ENCODE measurements at places on chromosomes 4 and X. TPM values are rescaled to one million over a fixed set of nuclear protein-coding genes. Genes with fewer than 3 reads are reported as not detected.

HTN1 gene
- total RNA-seq: not detected

DNA sequence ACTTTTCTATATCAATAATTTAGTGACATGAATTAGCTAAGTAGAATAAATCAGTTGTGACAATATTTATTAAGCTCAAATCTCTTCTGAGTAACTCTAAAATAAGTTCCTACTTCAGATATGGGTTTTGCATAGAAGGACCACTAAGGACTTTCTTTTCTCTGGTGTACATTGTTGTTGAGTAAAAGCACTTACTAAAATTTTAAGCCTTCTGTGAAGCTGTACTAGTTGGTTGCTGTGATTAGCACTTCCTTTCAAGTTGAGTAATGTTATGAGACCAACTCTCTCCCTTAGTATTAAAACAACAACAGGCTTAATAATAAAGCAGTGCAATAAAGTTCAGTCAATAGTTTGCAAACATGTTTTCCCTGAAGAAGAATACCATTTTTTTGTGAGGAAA lies 667.4 kb upstream of the NDST4 start:
- no peak for DNase-seq
- H3K4me3 ChIP-seq: no peak overlapping the region
- H3K4me1 ChIP-seq: no peaks in the 10 kb centered on the region
- no peaks in the 10 kb centered on the region for H3K36me3 ChIP-seq

GRCh38 chrX:35025820-35026219 lies 83.2 kb downstream of the FAM47B start:
- no peaks in the 10 kb centered on the region for H3K36me3 ChIP-seq
- H3K4me1 ChIP-seq: no peaks in the 10 kb centered on the region
- H3K4me3 ChIP-seq: no peak overlapping the region
- H3K27me3 ChIP-seq: no peaks in the 10 kb centered on the region
- H3K27ac ChIP-seq: no peak overlapping the region

DNA sequence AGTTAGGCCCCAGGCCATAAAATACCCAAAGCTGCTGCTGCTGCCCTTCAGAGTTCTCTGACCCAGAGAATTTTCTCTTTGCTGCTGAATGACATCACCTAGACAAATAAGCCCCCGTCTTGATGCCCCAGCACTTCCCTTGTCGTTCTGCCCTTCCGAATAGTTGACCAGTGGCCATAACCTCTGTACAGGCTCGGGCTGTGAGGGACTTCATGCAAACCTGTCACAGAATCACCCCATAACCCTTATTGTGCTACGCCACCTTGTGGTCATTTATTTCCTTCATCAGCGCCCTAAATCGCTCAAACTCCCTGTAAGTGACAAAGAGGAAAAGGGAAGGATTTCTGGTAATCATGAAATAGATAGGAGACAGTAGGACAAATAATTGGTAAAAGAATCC lies 18.8 kb downstream of the SPACA5 start:
- DNase-seq: peak; percentile 32
- no peak overlapping the region for H3K4me3 ChIP-seq
- no peak overlapping the region for H3K27ac ChIP-seq
- peaks cover 2% of the 10 kb centered on the region for H3K27me3 ChIP-seq
- H3K4me1 ChIP-seq: peaks cover 11% of the 10 kb centered on the region
- no peaks in the 10 kb centered on the region for H3K36me3 ChIP-seq

DNA sequence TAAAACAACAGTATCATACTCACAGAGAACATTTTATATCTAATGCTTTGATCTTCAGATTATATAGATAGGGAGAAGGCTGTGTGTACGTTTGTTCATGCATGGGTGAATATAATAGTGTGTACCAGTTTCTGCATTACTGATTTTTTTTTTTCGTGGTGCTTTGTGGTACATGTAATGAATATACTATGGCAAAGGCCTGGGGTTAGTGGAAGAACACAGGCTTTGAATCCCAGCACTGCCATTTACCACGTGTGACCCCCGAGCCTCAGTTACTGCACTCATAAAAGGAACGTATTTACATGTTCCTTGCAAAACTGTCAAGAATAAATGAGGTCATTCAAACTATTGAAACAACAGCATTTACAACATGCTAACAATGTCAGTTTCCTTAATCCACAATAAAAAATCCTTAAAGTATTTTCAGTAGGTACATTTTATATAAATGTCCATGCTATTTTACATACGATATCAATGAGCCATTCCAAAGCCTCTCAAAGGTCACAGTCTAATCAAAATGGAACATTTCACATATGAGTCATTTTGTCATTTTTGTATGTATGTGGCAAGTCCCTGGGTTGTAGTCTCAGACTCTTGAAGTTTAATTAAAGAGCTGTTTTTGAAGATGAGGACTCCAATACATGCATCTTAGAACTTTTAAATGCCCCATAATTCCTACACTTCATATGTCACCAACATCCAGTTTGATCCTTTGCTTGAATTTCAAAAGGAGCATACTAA lies 242.8 kb downstream of the PPP3CA start:
- no peaks in the 10 kb centered on the region for H3K27me3 ChIP-seq
- DNase-seq: no peak
- no peak overlapping the region for H3K27ac ChIP-seq
- no peak overlapping the region for H3K4me3 ChIP-seq
- peaks cover 31% of the 10 kb centered on the region for H3K4me1 ChIP-seq
- H3K36me3 ChIP-seq: peaks cover 18% of the 10 kb centered on the region
